ENCODE measurements at places on chromosomes 11 and 22. TPM values are rescaled to one million over a fixed set of nuclear protein-coding genes. Genes with fewer than 3 reads are reported as not detected.

DNA sequence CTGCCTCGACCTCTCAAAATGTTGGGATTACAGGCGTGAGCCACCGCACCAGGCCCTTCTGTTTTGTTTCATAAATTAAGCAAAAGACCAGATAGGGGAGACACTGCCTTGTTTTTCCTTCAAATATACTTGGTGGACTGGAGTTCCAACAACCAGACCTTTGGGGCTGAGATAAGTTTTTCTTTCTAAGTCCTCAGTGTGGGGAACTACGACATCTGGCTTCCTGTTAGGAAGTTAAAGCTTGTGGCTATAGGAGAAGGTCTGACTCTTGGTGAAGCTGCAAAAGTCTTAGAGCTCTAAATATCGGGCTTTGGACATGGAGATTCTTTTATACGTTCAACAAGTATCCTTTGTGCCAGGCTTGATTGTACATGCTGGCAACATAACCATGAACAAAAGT is 64.1 kb upstream of the EED start:
- DNase-seq, result no peak
- H3K27ac ChIP-seq, result no peak overlapping the region
- H3K36me3 ChIP-seq, result no peaks in the 10 kb centered on the region
- H3K4me1 ChIP-seq, result peaks cover 83% of the 10 kb centered on the region

DNA sequence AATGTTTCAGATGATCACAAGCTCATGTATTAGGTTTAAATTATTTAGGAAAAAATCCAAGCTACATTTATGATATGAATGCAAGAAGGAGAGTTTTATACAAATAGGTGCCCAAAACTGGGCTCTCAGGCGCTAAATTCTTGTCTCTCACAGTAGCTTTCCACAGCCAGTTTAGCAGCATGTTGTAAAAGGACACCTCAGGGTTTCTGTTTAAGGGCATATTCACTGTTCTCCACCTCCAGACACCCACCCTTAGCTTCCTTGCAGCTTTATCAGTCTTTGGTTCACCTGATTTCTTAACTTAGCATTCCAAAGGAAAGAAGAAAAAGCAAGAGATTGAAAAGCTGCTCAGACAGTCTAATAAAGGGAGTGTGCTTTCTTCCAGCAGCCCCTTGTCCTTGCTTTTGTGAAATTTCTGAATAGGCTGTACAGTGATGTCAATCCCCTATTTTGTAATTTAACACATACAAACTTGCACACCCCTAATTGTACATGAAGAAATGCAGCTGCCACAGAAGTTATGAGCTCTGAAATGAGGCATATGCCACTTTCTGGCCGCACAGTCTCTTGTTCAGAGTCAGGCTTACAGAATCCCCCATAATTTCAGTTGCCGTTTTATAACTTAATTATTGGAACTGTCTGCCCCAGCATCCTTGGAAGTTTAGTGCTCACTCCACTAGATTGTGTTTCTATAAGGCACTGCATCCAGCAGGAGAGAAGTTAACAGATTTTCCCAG is 262.1 kb downstream of the DDX10 start:
- no peak overlapping the region for H3K27ac ChIP-seq
- DNase-seq, result no peak
- H3K27me3 ChIP-seq, result no peaks in the 10 kb centered on the region
- no peaks in the 10 kb centered on the region for H3K36me3 ChIP-seq
- H3K4me3 ChIP-seq, result no peak overlapping the region

GRCh38 chr11:111327908-111328624 is 29.7 kb downstream of the POU2AF3 start:
- no peak overlapping the region for H3K4me3 ChIP-seq
- H3K4me1 ChIP-seq, result peaks cover 38% of the 10 kb centered on the region
- no peaks in the 10 kb centered on the region for H3K36me3 ChIP-seq
- H3K27ac ChIP-seq, result peak overlapping the region; percentile 20

- H3K27me3 ChIP-seq, result no peaks in the 10 kb centered on the region
- no peak overlapping the region for H3K27ac ChIP-seq
- no peak overlapping the region for H3K4me3 ChIP-seq
- no peak for DNase-seq
- no peaks in the 10 kb centered on the region for H3K36me3 ChIP-seq
- H3K4me1 ChIP-seq, result no peaks in the 10 kb centered on the region
These were observed 9.2 kb downstream of the CLDN5 start for GRCh38 chr22:19514831-19515565.

DNA sequence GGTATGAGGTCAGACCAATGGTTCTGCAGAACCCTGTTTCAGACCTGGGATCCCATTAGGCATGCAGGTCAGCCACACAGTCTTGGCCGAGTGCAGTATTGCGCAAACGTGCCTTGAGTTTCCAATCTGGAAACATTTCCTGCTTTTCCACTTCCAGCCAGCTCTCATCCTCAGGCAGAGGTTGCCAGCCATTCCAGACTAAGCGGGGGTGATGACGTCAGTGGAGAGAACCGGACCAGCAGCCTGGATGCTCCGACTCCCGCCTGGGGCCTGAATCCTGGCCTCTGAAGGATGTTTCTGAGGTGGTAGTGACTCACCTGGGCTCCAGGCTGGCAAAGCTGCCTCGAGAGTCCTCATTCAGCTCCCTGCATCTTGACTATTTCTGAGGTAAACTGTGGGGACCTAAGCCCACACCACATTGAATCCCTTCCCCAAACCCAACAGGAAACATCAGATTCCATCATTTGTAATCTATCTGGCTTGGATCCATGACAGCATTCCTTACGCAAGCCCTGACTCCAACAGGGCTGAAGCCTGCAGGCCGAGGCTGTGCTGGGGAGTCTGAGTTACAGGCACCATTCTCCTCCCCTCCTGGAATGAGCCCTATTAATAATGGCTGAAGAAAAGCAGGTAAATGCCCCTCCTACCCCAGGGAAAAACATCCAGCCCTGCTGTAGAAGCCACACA is 83.0 kb downstream of the ABTB2 start:
- H3K4me1 ChIP-seq, result no peaks in the 10 kb centered on the region
- no peak overlapping the region for H3K4me3 ChIP-seq
- DNase-seq, result peak; percentile 80
- peak overlapping the region; percentile 48 for H3K27ac ChIP-seq
- no peaks in the 10 kb centered on the region for H3K27me3 ChIP-seq

Gene MMP8
- total RNA-seq, result 1.6 TPM

Gene TMPRSS13
- total RNA-seq, result not detected

Gene MUC15
- not detected for total RNA-seq
